Neural cell (in vitro differentiated cells): ENCODE measurements at places on chromosomes 12 and 14. TPM values are rescaled to one million over a fixed set of nuclear protein-coding genes. Genes with fewer than 3 reads are reported as not detected.

CCDC177 gene
- polyA plus RNA-seq: 3.2 and 4.3 TPM in 2 replicates

HOXC11 gene
- not detected in 2 replicates for polyA plus RNA-seq

ZDHHC22 gene
- 4.3 and 5.1 TPM in 2 replicates for polyA plus RNA-seq

OR6C2 gene
- polyA plus RNA-seq: not detected in 2 replicates

LMNTD1 gene
- not detected in 2 replicates for polyA plus RNA-seq

C1S gene
- 4.9 and 12.6 TPM in 2 replicates for polyA plus RNA-seq

LETMD1 gene
- 97.4 and 101 TPM in 2 replicates for polyA plus RNA-seq

IL25 gene
- polyA plus RNA-seq: not detected in 2 replicates

SLC5A8 gene
- 0.12 TPM in 1 of 2 replicates, not detected in the other for polyA plus RNA-seq

MAP1LC3B2 gene
- 1.8 and 3.9 TPM in 2 replicates for polyA plus RNA-seq

ANG gene
- polyA plus RNA-seq: 0.47 TPM in 1 of 2 replicates, not detected in the other

GUCY2C gene
- 0.06 TPM in 1 of 2 replicates, not detected in the other for polyA plus RNA-seq
